ENCODE measurements at places on chromosomes 3 and 15. TPM values are rescaled to one million over a fixed set of nuclear protein-coding genes. Genes with fewer than 3 reads are reported as not detected.
A peak's percentile ranks its signal among the peaks of the same experiment; 100 is the strongest.

- no peak for DNase-seq
Measured at GRCh38 chr3:168040607-168041208, 55.0 kb downstream of the GOLIM4 start.

- DNase-seq: no peak
Measured at GRCh38 chr3:126347543-126348161, 9.6 kb downstream of the KLF15 start.

The ARHGEF26 gene
- 12.1 TPM for total RNA-seq

- DNase-seq: no peak
Measured at GRCh38 chr3:45952456-45952855, 9.2 kb downstream of the CXCR6 start.

The XCR1 gene
- 0.06 TPM for total RNA-seq

The ZIC1 gene
- total RNA-seq: not detected

- DNase-seq: no peak
Measured at GRCh38 chr3:23455775-23456174, 252.6 kb downstream of the UBE2E2 start.

DNA sequence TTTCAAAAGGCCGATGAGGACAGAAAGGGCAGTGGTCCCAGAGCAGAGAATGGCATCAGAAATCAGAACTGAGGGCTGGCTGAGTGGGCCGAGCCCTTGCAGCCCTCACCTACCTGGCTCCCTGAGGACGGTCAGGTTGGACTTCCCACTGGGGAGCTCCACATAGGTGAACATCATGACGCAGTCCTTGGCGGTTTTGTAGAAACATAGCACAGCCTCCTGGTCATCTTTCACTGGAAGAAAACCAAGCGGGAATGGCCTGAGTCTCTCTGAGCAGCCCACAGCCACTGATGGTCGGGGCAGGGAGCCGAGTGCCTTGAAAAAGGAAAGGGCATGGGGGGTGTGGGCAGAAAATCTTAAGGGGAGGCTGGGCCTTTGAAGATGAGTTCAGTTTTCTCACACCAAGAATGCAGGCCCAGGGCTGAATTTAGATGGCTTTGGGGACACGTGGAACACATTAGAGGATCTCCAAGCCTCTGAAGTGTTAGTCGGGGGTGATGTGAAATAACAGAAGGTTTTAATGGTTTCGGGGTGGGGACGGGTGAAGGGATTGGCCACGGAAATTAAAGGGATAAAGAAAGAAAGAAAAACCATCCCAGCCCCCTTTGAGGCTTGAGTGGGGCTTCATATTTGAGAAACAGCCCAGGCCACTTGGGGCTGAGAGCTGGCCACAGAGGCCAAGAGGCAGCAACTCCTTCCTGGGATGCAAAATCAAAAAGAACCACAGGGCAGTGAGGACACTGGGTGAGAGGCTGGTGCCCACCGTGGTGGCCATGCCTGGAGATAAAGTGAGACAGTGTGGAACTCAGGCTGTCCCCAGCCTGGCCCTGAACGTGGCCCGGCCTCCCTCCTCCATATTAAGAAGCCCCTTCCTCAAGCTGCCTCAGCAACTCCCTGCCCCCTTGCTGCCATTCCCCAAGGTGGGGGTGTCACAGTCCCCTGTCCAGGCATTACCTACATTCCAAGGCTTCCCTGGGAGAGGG, 36.2 kb downstream of the UMPS start:
- no peak for DNase-seq

DNA sequence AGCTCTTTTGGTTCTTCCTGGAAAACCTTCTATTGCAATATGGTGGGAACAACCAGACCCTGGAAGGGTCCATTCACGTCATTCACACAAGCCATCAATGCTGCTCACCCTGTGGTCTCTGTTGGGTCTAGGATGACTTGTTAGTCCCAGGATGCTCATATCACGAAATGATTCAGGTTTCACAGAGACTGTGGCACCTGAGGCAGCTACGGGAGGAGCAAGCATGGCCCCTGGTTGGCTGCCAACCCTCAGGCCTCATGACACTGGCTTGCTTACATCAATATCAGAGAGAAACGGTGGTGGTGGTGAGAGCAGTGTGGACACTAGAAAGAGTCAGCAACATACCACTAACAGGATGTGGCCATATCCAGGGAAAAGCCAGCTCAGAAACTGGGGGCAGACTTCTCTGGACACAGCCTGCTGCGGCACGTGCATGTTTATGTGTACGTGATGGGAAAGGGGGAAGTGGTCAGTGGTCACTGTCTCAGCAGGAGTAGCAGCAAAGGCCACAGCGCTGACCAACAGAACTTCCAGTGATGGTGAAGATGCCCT, 208.9 kb upstream of the ST8SIA2 start:
- no peak for DNase-seq

The CPN2 gene
- 0.50 TPM for total RNA-seq

DNA sequence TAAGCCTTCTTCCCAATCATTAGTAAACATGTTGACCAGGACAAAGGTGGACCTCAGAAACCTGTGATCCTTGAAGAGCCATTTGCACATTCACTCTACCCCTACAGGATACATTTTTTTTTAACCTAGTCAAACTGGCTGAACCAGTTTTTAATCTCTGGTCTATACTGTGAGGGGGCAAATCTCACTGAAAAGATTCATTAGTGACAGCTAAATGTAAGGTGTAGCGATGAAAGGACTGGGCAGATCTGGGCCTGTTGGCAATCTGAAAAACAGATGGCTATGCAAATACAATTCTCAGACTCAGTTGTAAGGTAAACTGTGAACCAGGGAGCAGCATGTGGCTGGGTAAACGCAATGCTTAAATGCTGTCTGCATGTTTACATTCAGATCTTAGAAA, 75.6 kb upstream of the SNTN start:
- no peak for DNase-seq

The CCR5 gene
- 5.2 TPM for total RNA-seq

GRCh38 chr15:63299943-63300575, 22.7 kb downstream of the APH1B start:
- no peak for DNase-seq

GRCh38 chr3:175655351-175655750, 796.2 kb downstream of the NAALADL2 start:
- no peak for DNase-seq

The QARS1 gene
- 196 TPM for total RNA-seq

The CCDC9B gene
- total RNA-seq: 1.1 TPM

- DNase-seq: no peak
Measured at GRCh38 chr15:99507504-99508310, 58.1 kb upstream of the MEF2A start.

The SKOR1 gene
- 0.24 TPM for total RNA-seq

DNA sequence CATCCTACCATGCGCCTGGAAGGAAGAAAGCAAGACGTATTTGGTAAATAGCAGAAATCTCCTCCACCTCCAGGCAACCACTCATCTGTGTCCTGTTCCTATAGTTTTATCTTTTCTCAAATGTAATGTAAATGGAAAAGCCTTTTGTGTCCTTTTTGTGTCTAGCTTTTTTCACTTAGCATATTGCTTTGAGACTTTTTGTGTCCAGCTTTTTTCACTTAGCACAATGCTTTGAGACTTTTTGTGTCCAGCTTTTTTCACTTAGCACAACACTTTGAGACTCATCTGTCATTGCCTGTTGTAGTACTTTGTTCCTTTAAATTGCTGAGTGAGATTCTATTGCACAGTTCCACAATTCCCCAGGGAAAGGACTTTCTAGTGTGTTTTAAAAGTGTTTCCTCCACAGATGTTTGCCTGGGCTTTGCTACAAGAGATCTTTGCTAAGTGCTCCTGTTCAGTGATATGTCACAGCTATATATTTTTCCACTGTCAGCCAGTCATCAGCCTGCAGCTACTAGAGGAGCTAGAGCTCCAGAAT, 27.9 kb upstream of the MUC13 start:
- no peak for DNase-seq

DNA sequence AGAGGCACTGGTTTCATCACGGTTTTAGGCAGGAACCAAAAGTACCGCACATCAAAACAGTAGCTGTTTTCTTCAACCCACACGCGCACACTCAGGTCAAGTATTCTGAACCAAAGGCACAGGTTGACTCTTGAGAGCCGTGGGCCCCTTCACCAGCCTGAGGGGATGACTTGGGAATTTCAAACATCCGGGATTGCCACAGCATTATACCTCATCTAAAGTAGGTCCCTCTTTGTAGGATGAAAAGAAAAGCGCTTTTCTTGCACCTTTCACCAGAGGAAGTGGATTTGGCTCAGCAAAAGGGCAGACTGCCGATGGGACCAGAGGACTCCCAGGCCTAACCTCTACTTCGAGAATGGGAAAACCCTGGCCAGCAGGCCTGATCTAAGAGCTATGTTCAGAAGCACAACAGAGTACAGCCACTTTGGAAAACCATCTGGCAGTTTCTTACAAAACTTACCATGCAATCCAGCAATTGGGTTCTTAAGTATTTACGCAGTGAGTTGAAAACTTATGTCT, 88.2 kb upstream of the PROK2 start:
- no peak for DNase-seq

- no peak for DNase-seq
Measured at GRCh38 chr15:78129077-78129750, 2.0 kb downstream of the CIB2 start.

The EPHB3 gene
- total RNA-seq: 2.3 TPM

- DNase-seq: no peak
Measured at GRCh38 chr3:29385046-29385830, 104.4 kb downstream of the RBMS3 start.

GRCh38 chr3:114709102-114709501, 415.3 kb downstream of the TIGIT start:
- DNase-seq: no peak

The NR2E3 gene
- not detected for total RNA-seq

The IL5RA gene
- total RNA-seq: not detected

The WWTR1 gene
- total RNA-seq: 77.0 TPM

The RHO gene
- total RNA-seq: not detected

GRCh38 chr3:157786211-157786610, 283.0 kb upstream of the VEPH1 start:
- DNase-seq: no peak

DNA sequence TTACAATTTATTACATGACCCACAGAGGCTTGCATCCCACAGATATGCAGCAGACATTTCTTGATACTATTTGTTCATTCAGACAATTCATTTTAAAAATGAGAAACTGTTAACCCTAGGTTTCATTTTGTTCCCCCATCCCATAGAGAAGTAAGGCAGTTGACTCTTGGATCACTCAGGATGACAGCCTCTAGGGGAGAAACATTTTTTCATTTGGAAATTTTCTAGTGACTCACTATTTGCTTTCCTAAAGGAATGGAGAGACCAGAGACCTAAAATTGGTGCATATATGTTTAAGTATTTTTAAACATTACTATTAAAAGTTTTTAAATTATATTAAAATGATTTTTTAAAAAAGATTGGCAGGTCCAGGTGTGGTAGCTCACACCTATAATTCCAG, 19.5 kb upstream of the PHC3 start:
- DNase-seq: no peak

- no peak for DNase-seq
Measured at GRCh38 chr15:72184165-72184811, 13.3 kb downstream of the GRAMD2A start.

GRCh38 chr3:119933207-119933606, 151.3 kb downstream of the NR1I2 start:
- DNase-seq: no peak

The CSTA gene
- 9.1 TPM for total RNA-seq

- no peak for DNase-seq
Measured at GRCh38 chr15:96276438-96277210, 53.9 kb upstream of the NR2F2 start.

The PRR20G gene
- total RNA-seq: not detected

DNA sequence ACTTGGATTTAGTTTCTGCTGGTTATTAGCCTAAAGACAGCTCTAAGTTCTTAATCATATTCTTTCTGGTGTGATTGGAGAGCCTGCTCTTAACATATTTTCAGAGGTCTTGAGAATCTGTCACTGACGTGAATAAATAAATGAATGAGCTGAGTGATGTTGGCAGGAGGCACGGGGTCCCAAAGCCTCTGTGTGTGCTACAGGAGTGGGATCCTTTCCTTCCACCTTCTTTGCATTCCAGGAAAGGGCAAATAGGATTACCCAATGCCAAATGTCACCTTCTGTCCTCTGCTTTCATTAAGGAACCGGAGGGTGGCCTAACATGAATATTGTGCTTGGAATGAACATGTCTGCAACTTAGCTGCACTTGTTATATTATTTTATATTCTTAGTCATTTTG, 53.1 kb downstream of the CD47 start:
- no peak for DNase-seq

The CDCP1 gene
- 10.9 TPM for total RNA-seq

GRCh38 chr3:128426128-128426921, 40.4 kb downstream of the DNAJB8 start:
- no peak for DNase-seq

The COL8A1 gene
- total RNA-seq: 145 TPM

The GALNT15 gene
- 717 TPM for total RNA-seq

DNA sequence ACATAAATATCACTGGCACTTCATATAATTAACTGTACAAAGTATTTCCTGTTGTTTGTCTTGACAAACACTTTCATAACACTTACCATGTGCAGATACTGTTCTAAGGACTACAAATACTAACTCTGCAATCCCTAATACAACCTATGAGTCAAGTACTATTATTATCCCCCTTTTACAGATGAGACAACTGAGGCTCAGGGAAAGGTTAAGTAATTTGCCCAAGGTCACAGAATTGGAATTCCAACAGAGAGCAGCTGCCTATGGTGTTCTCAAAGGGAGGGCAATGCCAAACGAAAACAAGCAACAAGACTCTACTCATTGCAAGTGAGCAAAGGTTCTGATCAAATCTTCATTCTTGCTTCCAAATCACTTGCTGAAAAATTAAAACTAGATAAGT, 85.9 kb downstream of the MAGI1 start:
- no peak for DNase-seq

The FETUB gene
- total RNA-seq: not detected

- DNase-seq: no peak
Measured at GRCh38 chr3:112857526-112857925, 10.9 kb upstream of the CD200R1L start.

- DNase-seq: no peak
Measured at GRCh38 chr15:66948294-66948693, 117.1 kb upstream of the SMAD3 start.

- DNase-seq: no peak
Measured at GRCh38 chr15:66110864-66111263, 142.7 kb downstream of the MEGF11 start.

GRCh38 chr3:141625506-141625905, 112.6 kb upstream of the RNF7 start:
- no peak for DNase-seq

DNA sequence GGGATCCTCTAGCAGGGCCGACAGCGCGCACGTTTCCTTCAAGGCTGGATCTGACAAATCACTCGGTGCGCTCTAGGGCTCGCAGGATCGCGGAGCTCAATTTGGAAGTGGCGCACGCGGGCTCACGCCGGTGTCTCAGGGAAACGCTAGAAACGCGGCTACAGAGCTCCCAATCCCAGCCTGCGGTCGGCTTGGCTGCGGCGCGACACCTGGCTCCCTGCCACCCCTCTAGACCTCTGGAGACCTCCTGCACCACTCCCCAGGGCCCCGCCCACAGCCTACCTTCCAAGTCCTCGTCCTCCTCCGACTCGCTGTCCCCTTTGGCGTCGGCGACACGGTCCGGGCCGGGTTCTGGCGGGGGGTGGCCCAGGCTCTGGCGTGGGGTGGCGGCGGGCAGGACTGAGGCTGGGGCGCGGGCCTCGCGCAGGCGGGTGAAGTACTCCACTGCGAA, 596 bp downstream of the PRKAR2A start:
- peak; percentile 42 for DNase-seq
